ENCODE measurements at places on chromosomes 5 and 9.

GRCh38 chr5:161676103-161676502, 9.4 kb upstream of the GABRA6 start:
- DNase-seq: no peak

DNA sequence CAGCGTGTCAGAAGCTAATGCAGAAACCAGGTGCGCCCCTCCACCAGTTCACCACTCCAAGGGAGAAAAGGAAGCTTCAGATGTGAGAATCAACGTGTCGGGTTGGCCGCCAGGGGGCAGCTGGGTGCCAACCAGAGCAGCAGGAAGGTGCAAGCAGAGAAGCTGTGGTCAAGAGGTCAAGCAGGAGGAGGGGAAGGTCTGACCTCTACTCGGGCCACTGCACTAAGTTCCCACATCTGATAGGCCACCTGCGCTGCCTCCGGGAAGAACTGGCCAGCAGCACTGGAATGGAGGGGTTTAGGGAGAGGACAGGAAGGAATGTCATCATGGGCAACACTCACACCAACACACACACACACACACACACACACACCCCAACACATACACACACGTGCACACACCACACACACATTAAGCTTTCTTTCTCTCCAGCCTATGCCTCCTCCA, 31.4 kb downstream of the ANXA6 start:
- peak; percentile 69 for DNase-seq

- DNase-seq: no peak
Observed at GRCh38 chr9:77585335-77585786, 62.8 kb downstream of the GNA14 start.

DNA sequence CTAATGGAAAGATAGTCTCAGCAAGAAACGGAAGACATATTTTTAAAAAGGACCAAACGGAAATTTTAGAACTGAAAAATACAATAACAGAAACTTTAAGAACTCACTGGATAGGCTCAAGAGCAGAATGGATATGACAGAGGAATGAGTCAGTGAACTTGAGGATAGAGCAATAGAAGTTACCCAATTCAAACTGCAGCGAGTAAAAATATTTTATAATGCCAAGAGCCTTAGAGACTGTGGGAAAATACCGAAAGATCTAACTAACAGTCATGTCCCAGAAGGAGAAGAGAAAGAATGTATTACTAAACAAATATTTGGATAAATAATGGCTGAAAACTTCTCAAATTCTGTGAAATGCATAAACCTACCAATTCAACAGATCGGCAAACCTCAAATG, 40.8 kb downstream of the ADAMTS2 start:
- DNase-seq: no peak

DNA sequence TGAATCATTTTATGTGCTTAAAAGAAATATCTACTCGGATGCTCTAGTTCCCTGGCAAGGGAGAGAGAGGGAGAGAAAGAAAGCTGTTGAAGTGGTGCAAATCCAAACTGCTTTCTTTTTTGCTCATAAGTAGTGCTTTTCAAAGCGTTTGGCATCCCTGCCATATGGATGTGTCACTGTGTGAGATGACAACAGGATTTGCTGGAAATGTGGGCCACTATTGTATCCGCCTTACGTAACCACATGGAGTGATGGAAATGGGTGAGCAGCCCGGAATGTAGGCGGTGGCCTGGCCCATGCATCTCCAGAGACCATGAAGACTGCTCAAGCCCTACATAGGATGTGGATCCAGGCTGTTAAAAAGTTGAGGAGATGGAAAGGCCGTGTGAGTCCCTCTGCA, 30.8 kb downstream of the TJP2 start:
- DNase-seq: no peak

- DNase-seq: no peak
Observed at GRCh38 chr9:23341346-23341745, 484.7 kb downstream of the ELAVL2 start.

DNA sequence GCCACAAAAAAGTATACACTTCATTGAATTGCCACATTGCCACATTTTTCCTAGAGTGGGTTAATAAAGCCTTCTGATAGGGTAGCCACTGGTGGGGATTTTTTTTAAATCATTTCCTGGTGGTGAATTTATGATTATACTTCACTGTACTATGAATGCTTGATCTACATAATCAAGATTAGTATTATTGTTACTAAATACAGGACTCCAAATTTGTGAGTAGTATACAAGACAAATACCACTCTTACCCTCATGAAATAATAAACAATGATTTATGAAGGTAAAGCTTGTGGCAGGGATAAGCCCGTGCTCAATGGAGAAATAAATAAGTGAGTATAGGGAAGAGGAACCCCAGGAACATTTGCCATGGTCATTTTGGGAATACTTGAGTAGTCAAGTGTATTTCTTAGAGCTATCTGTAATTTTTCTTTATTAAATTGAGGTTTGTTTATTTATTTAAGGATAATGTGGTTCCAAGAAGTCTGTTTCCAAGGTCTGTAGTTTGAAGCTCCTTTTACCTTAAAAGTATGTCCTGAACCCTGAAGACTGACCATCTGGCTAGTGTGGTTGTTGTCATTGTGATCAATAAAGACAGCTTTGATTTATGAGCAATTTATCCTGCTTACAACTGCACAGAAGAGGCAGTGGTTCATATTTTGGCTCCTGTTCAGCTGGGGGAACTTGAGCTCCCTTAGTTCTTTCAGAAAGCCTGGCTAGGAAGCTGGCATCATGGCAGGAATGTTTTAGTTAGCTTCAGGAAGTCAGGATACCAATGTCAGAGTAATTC, 118.6 kb downstream of the ZSWIM6 start:
- DNase-seq: no peak

- DNase-seq: no peak
Observed at GRCh38 chr5:100731768-100732167, 171.3 kb downstream of the ST8SIA4 start.

- no peak for DNase-seq
Observed at GRCh38 chr5:67245259-67245846, 48.8 kb upstream of the CD180 start.

DNA sequence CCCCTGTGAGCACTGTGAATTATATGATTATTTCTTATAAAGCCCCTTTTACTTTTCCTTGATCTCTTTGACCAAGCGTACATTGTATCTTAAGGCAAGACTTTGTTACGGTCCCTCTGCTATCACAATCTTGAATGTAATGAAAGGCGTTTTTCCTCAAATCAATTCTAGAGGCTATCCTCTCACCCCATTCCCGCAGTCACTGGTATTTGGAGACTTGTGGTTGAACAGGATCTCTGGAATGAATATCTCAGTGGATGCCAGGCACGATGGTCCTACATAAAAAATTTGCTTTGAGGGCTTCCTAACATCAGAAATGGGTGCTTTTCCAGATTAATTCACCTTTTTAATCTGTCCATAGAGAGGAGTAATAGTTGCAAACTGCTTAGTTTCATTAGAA, 151.4 kb upstream of the PAPPA start:
- DNase-seq: no peak

DNA sequence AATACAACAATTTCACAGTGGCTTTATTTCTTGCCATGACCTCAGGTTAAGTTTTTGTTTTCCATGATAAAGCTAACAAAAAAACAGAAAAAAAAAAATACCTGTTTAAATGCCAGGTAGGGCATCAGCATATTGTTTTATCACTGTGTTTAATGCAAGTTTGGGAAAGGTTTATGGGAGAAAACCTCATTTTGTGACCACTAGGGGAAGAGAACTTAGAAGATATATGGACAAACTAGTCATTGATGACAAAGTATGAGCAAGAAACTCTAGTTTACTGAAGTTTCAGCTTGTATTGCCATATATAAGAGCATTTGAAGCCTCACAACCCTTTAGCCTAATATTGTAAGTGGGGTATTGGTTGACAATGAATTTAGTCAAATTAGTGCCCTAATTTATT, 1431.4 kb upstream of the CDH18 start:
- no peak for DNase-seq

GRCh38 chr9:114499528-114499927, 5.7 kb downstream of the WHRN start:
- DNase-seq: no peak

DNA sequence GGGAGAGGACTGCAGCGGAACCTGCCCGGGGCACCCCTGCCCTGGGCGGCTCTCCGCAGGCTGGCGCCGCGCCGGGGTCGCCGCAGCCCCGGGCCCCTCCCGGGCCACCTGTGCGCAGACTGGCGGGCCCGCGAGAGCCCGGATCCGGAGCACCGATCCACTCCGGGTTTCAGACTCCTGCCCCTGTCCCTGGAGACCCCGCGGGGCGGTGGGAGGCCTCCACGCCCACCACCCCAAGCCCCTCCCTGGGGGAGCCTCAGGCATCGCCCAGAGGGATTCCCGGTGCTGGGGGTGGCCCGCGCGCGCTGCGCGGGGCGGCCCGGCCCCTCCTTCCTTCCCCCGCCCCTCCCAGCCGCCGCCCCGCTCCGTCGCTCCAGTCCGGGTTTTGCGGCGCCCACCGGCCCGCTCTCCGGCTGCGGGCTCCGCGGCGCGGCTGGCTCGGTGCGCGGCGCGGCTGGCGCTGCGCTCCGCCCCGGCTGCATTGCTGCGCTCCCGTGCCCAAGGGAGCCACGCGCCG, at the start of gene UNC5A:
TSS of gene UNC5A (plus strand) at position 479 of the 517 bp plus-strand sequence. CDS start 192 bp downstream, outside the sequence.
- DNase-seq: peak; percentile 65

GRCh38 chr5:15601274-15601673, 101.3 kb downstream of the FBXL7 start:
- no peak for DNase-seq

DNA sequence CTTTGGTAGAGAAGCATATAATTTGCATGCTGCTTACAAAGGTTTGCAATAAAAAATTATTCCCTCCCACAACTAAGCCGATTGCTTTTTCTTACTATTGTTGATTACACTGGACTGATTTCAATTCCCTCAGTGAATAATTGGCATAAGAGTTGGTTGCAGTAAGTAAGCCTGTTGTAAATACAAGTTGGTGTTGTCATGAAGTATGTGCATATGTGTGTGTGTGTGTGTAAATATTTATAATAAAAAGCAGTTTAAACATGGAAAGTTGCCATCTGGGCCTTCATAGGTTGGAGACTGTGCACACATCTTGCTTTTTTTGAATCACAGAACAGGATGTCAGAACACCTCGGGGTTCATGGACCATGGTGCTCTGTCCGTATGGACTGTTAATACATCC, 131.2 kb downstream of the ATP10B start:
- DNase-seq: no peak

- DNase-seq: no peak
Observed at GRCh38 chr9:15421532-15421931, 1.1 kb upstream of the SNAPC3 start.

GRCh38 chr5:132375957-132376356, 6.4 kb downstream of the SLC22A5 start:
- DNase-seq: no peak

GRCh38 chr9:134571946-134572917, 69.4 kb upstream of the COL5A1 start:
- peak; percentile 15 for DNase-seq

DNA sequence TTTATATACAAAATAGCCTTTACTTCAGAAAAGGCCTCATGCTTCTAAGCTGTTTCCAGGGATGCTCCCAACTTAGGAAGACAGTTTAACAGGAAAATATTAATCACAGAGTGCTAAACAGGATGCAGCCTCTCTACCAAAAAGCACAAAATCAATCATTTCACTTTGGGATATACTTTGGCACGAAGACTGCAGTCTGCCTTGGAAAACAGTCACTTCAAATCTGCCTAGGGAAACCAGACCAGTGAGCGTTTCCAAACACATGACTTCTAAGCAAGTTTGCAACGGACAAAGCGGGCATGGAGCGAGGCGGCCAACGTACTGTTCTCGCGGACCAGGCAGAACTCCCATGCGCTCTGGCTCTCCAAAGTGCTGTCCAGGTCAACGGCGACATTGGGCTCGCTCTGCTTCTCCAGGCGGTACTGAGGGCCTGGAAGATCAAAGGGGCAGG, 201.0 kb downstream of the MAPKAP1 start:
- DNase-seq: no peak

DNA sequence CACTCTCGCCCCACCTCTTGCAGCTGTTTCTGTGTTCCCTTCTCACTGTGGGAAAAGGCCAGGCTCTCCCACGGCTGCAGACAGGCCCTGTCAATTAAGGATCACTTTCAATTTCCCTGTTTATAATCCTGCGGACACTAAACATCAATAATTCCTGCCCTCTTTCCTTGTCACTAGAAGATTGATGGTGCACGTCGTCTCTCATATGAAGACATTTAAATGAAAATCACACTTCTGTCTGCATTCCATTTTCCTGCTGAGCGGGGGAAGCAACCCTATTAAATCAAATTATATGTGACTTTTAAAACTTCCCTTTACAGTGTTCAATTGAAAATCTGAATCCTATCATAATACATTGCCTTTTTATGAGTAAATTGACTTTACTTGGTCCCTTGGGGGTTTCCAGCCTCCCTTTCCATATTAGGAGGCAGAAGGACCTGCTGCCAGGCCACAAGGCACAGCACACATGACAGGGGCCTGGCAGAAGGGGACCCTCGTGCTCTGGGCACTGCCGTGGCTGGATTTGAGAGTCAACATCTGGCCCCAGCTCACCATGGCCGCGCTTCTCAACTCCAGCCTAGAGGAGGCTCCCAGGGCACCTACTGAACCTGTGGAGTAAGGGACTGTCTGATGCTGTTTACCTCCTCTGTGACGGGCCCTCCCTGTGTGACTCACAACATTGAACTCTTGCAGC, 311.0 kb upstream of the IRX4 start:
- DNase-seq: no peak

- no peak for DNase-seq
Observed at GRCh38 chr5:43540746-43541145, 16.1 kb downstream of the PAIP1 start.

- no peak for DNase-seq
Observed at GRCh38 chr5:154603953-154604679, 126.1 kb upstream of the HAND1 start.

All from stimulated activated CD4-positive, alpha-beta T cell treated with anti-CD3 and anti-CD28 coated beads, Interleukin-2, amount 100 ng/mL, for 24 hours (primary cell).